ENCODE measurements at places on chromosomes 3 and 15.

DNA sequence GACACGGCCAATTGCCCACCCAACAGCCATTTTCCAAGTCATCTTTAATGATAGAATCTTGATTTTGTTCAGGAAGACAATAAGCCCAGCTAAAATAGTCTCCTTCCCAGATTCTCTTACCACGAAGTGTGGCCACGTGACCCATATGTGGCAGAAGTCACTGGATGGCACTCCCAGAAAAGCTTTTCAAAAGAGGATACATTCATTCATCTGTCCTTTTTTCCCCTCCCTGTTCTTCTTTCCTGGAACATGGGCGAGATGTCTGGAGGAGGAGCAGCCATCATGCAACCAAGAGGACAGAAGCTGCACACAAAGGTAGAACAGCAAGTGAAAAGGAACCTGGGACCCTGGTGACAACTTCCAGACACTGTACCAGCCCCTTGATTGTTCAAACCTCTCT, 174.7 kb downstream of the UACA start:
- H3K4me3 ChIP-seq, result no peak overlapping the region
- H3K27me3 ChIP-seq, result no peaks in the 10 kb centered on the region
- no peak overlapping the region for H3K27ac ChIP-seq

DNA sequence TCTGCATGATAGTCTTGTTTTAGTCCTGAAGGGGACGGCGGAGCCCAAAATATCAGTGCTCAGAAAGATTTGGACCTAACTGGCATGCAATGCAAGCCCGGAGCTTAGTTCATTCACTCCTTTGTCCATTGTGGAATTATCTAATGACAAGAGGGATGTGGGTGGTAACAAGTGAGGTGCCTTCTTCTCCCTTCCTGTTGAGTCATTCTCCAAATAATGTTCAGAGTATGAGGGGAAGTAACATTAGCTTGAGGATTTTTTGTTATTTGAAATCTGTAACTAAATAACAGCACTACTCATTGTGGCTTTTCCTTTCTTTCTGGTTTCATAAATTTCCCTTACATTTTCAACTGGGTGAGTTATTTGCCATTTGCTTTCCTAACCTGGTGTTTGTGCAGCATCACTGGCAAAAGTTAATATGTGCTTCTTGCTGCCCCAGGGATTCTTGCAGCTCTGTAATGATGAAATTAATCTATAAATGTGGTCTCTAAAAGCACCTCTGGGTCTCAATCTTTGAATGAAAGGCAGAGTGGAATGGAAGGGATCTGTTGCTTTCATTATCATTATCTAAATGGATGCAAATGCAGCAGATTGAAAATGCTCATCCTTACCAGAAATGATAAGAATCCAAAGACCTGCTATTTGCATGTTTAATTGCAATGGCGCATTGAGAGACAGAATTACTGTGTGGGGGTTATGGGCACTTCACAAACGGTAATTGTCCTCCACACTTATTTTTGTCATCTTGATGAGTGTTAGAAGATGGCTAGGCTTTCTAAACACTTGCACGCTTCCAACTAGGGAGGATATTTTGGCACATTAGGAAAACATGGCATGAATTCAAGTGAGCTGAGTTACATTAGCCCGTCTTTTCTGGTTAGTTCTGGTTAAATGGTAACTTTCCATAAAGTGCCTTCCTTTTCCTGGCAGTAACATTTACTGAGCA, 89.9 kb upstream of the MITF start:
- H3K27ac ChIP-seq, result no peak overlapping the region
- H3K4me3 ChIP-seq, result no peak overlapping the region
- H3K4me1 ChIP-seq, result no peaks in the 10 kb centered on the region
- H3K36me3 ChIP-seq, result no peaks in the 10 kb centered on the region
- DNase-seq, result no peak

GRCh38 chr3:21117370-21117769, 633.6 kb downstream of the ZNF385D start:
- no peak for DNase-seq
- no peaks in the 10 kb centered on the region for H3K4me1 ChIP-seq
- no peak overlapping the region for H3K27ac ChIP-seq
- H3K36me3 ChIP-seq, result no peaks in the 10 kb centered on the region

DNA sequence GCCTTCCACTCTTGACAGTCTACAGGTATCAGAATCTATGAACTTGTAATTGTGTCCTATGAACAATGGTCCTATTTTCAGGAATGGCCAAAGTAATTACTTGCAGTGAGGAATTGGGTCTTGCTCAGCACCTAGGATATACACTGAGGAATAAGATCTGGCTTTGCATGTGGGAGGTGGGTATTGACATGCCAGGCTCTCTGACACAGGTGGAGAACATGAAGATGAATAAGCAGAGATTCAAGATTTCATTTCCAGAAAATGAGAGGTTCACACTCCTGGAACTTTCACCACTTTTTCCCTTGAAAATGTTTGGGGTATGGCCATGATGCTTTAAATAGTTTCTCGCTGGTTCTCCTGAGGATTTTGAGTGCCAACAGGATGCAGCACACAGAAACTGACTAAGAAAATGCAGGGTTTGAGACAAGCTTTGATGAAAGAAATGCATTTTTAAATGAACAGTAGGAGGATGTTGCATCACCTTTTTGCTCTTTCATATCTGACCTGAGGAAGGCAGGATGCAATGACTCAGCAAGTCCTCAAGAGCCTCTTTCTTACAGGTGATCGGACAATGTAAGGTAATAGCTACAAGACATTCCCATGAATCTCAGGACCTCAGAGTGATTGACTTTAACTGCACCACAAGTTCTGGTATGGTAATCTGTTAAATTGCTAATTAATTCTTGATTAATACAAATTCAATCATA, 3.7 kb downstream of the HRG start:
- no peak for DNase-seq
- no peaks in the 10 kb centered on the region for H3K36me3 ChIP-seq
- no peak overlapping the region for H3K27ac ChIP-seq
- peaks cover 25% of the 10 kb centered on the region for H3K4me1 ChIP-seq
- no peaks in the 10 kb centered on the region for H3K27me3 ChIP-seq
- no peak overlapping the region for H3K4me3 ChIP-seq

- no peaks in the 10 kb centered on the region for H3K4me1 ChIP-seq
- no peak overlapping the region for H3K27ac ChIP-seq
- H3K4me3 ChIP-seq, result no peak overlapping the region
Observed at GRCh38 chr15:91465086-91465485, 365.0 kb downstream of the SV2B start.

DNA sequence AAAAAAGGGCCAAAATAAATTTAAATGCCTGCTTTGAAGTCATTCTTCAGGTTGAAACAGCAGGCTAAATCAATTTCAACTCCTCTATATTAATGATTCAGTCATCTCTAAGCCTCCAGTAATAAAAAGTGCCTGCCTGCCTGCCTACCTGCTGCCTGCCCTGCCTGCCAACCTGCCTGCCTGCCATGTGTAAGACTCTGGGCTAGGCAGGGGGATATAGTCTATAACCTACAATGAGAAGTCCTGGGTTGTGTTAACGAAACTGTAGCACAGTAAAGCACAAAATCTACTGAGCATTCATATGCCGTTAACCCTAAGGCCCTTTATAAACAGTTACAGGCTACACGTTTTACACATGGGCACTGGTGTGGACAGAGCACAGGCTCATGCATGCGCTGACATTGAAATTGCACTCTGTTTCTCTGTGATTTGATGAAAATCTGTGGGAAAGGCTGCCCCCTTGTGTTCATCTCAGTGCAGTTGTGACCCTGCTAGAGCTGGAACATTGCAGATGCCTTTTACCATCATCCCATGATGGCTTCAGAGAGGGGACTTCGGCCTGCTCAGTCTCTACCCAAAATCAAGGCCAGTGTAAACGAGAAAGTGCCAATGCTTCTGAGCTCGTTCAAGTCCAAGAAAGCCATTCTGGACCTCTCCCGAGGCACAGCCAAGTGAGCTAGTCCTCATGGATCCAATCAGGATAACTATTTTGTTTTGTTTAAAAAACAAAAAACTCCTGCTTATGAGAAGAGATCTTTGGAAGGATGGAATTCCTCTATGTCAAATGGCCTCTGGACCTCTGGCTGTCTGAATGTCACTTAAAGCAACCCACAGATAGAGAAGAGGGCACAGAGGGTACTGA, 64.6 kb downstream of the EFL1 start:
- H3K27me3 ChIP-seq, result no peaks in the 10 kb centered on the region
- H3K4me1 ChIP-seq, result no peaks in the 10 kb centered on the region
- DNase-seq, result peak; percentile 57
- H3K36me3 ChIP-seq, result no peaks in the 10 kb centered on the region
- H3K27ac ChIP-seq, result no peak overlapping the region

DNA sequence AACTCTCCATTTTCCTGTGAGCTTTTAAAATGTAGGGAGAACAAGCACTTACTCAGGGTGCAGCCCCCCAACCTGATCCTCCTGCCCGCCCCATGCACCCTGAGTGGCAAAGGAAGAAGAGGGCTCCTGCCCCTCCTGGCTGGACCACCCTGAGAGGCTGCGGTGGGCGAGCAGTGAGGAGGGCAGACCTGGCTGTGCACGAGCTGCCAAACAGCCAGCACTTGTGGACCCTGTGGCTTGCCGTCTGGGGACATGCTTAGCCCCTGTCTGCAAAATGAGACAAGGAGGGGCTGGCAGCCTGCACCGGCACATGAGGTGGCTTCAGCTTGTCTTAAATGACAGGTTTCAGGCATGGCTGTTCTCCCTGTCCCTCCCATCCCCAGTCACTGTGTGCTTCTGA, 18.6 kb downstream of the ATP10A start:
- peaks cover 8% of the 10 kb centered on the region for H3K4me1 ChIP-seq
- no peak for DNase-seq
- H3K27ac ChIP-seq, result no peak overlapping the region
- H3K36me3 ChIP-seq, result no peaks in the 10 kb centered on the region
- no peak overlapping the region for H3K4me3 ChIP-seq

DNA sequence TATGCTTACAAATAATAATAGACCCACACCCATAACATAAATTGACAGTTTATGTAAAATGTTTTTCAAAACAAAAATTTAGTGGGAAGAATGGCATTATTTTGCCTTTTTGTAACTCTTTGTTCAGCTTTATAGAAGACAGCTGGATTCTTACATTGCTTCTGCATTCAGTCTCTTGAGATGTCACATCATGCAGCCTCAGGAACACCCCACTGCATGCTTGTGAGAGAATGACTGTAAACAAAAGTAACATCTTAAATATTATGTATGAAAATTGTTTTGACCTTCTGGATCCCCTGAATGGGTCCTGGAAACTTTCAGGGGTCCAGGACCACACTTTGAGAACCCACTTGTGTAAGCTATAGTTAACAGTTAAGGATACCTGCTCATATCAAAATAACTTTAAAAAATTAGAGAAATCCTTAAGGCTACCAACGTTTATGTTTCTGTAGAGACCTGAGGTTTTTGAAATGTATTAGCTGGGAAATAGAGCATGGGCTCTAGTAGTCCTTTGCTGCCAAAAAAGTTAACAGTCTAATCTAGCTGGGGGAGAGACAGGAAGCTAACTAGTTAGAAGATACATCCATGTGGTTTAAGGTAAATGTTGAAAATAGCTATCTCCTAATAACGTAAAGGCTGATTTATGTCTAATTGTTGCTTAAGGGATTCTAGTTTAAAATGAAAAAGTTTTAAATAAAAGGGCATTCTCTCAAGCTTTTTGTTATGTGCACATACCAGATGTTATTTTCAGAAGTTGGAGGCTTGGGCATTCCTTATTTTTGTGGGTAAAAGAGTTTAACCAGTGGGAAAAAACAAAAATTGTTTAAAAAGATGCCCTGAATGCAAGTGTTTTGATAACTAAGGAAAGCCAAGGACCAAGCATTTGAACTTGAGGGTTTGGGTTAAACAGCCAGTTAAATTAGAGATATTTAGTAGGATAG, 3.8 kb downstream of the USP3 start:
- no peaks in the 10 kb centered on the region for H3K27me3 ChIP-seq
- H3K4me3 ChIP-seq, result no peak overlapping the region
- no peak for DNase-seq
- H3K36me3 ChIP-seq, result no peaks in the 10 kb centered on the region
- H3K4me1 ChIP-seq, result peaks cover 25% of the 10 kb centered on the region

Data from Caco-2 (cell line).